Fibroblast of lung (primary cell): ENCODE measurements at places on chromosomes 2 and 18.
A peak's percentile ranks its signal among the peaks of the same experiment; 100 is the strongest.

GRCh38 chr2:139201516-139201915, 421.3 kb upstream of the NXPH2 start:
- DNase-seq = no peak

GRCh38 chr2:118062669-118063068, 25.6 kb upstream of the INSIG2 start:
- DNase-seq = no peak

- DNase-seq = no peak
These were observed 67.3 kb downstream of the MYO5B start for GRCh38 chr18:50127516-50128210.

GRCh38 chr2:206260188-206261012, 14.1 kb upstream of the ZDBF2 start:
- peak; percentile 17 for DNase-seq

DNA sequence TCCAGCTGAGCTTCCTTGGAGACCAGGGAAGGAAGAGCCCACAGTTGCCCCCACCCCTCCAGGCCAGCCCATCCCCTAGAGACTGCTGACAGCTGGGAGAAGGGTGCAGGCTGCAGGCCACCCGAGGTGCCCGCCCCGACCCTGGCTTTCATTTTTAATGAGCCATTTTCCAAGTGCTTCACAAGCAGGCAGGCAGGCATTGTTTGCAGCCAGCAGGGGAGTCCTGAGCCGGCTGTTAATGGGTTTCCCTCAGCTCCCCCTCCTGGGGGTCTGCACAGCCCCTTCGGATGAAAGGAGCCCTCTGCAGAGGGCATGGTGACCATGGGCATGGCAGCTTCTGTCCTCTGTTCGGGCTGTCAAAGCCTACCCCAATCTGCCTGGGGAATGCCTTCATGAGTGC, 94.5 kb downstream of the ZBTB7C start:
- no peak for DNase-seq

GRCh38 chr2:71796174-71796593, 342.8 kb downstream of the DYSF start:
- peak; percentile 67 for DNase-seq

DNA sequence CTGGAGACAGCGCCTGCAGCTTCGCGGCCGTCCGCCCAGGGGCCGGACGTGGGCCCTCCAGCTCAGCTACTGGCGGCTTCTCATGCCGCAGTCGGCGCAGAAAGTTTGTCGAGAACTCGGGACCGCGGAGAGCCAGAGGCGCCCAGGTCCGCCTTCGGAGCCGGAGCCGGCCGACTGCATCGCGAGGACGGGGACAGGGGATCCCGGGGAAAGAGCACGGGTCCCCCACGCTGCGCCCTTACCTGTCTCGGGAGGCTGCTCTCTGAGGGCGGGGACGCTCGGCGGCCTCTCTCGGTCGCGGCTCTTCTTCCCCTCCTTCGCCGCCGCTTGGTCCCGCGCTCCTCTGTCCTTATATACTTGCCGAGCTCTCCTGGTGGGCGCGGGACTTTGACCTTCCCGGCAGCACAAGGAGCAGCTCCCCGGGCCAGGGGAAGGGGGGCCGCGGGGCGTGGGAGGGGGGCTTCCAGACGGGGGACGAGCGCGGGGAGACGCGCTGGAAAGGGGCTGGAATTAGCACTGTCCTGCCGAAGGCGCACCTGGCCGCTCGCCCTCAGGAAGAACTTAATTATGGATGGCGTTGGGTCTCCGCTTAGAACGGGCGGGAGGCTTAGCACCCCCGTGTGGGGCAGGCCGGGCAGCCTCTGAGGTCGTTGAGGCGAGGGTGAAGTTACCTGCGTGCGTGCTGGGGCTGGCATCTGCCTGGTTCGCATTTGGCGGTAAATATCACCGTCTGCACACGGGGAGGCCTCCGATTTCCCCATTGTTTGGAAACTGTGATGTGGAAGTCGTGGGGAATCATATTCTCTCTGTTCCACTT, at the start of gene POMC:
TSS of gene POMC (minus strand) at position 325 of the 817 bp plus-strand sequence. CDS start 3,808 bp downstream, outside the sequence.
- DNase-seq = peak; percentile 57

- DNase-seq = peak; percentile 33
These were observed 945.0 kb upstream of the CRIM1 start for GRCh38 chr2:35410431-35411061.

DNA sequence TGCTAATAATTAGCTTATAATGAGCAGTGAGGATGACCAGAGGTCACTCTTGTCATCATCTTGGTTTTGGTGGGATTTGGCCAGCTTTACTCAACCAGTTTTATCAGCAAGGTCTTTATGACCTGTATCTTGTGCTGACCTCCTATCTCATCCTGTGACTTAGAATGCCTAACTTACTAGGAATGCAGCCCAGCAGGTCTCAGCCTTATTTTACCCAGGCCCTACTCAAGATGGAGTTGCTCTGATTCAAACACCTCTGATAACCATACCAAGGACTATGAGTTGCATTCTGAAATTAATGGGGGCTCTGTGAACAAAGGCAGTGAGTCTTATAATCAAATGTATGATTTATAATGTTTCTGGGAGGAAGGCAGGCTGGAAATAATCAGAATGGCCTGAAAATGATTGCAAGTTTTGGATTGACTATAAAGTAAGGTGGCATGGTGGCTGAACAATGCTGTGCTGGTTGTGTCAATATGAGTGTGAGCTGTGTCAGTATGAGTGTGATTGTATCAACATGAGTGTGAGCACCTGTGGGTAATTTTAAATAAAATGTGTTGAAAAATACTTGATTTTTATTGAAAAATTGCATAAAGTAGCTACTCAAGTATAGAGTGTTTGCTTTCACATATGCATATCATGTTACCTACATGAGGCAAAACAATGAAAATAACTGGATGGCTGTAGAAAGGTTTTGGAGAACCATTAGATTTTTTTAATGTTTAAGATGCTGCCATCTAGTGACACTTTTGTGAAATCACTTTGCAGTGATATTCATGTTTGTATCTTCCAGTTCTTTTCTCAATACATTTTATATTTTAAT, 103.0 kb downstream of the KYNU start:
- DNase-seq = peak; percentile 17

- no peak for DNase-seq
These were observed 130.1 kb upstream of the KCNJ3 start for GRCh38 chr2:154568413-154568812.

GRCh38 chr2:1638281-1638860, 105.9 kb downstream of the PXDN start:
- DNase-seq = no peak

- DNase-seq = no peak
These were observed 233.1 kb downstream of the SEPTIN10 start for GRCh38 chr2:109380502-109381326.

- no peak for DNase-seq
These were observed 1540.2 kb upstream of the SLC39A10 start for GRCh38 chr2:194116861-194117260.

GRCh38 chr18:76491473-76491775, 3.6 kb downstream of the ZNF516 start:
- peak; percentile 70 for DNase-seq

DNA sequence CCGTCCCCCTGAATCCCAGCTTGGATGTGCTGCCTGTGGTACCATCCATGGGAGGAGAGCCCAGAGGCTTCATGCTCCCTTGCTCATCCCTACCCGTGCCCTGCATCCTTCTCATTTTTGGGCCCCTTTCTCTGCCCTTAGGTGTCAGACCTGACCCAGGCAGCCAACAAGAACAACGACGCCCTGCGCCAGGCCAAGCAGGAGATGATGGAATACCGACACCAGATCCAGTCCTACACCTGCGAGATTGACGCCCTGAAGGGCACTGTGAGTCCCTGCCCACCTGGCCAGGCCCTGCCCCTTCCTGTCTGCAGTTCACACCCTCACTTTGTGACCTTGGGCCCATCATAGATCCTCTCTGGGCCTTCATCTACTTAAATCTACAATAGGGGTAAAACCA, 2.5 kb downstream of the DES start:
- DNase-seq = no peak

GRCh38 chr2:220043990-220044335, 416.5 kb downstream of the SLC4A3 start:
- DNase-seq = no peak

DNA sequence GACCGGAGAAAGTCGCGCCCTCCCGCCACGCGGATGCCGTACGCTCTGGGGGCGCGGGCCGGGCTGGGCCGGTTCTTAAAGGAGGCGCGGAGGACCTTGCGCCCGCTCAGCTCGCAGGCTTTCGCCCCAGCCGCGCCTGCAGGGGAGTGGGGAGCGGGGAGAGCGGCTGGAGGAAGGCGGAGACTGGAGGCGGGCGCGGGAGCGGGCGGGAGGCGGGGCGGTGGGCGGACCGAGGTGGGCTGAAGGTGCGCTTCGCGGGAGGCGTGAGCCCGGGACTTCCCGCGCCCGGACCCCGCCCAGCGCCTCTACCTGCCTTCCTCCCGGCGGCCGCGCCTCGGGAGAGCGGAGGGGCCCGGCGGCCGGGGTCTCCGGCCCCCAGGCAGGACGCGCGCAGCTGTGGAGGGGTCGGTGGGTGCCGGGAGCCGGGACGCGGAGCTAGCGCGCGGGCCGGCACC, at the start of gene ADRA2B:
TSS of gene ADRA2B (minus strand) at position 148 of the 455 bp plus-strand sequence. CDS start 422 bp downstream, outside the sequence.
- DNase-seq = no peak

DNA sequence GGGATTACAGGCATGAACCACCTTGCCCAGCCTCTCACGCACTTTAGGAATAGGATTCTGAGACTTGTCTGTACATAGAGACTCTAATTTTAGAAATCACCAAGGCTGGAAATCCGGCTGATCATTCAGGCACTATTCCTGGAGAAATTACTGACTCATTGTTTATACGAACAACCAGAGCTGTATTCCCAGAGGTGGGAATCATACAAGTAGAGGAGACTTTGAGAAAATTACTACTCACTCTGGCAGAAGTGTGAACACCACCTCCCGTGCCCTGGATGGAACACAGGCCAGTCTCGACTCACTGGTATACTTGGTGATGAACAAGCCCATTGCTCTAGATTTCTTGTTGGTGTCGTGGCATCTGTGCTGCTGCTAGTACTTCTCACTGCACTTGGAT, 5.8 kb upstream of the ADNP2 start:
- DNase-seq = peak; percentile 34

- no peak for DNase-seq
These were observed 6.2 kb downstream of the PELI1 start for GRCh38 chr2:64137996-64138395.

DNA sequence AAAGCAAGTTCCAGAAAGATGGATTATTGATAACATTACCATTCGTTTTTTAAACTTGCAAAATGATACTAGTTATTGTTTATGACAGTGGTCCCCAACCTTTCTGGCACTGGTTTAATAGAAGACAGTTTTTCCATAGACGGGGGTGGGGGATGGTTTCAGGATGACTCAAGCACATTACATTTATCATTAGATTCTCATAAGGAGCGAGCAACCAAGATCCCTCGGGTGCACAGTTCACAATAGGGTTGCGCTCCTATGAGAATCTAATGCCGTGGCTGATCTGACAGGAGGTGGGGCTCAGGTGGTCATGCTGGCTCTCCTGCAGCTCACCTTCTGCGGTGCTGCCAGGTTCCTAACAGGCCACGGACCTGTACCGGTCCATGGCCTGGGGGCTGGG, 86.2 kb downstream of the BCL2 start:
- no peak for DNase-seq

- peak; percentile 11 for DNase-seq
These were observed 362.5 kb upstream of the ACVR2A start for GRCh38 chr2:147482111-147482895.

DNA sequence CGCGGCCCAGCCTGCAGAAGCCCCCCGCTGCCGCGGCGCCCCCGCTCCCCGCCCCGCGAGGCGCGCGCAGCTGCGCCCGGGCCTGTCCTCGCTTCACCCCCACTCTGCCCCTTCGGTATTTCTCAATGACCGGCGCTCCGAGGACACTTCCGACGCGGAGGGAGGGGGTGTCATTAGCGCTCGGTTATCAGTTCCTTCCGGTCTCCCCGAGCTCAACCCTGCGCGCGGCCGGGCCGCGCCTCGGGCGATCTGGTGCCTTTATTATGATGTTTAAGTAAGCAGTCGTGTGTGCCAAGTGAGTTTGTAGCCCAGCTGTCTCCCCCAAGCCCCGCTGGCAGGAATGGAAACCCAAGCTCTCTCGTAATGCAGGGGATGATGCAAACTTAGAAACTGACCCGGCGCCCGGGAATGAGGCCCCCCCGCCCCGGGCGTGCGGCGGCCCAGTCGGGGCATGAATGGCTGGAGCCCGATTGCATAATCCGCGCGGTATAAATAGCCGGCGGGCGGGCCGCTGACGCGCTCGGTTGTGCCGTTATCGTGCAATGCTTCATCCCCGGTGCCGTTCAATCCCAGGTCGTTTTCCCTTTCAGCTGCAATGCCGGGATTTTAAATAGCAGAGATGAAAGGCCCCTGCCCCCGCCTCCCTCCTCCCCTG, 3.9 kb upstream of the SPRED2 start:
- DNase-seq = peak; percentile 92

- no peak for DNase-seq
These were observed 66.2 kb upstream of the LCLAT1 start for GRCh38 chr2:30380824-30381223.

DNA sequence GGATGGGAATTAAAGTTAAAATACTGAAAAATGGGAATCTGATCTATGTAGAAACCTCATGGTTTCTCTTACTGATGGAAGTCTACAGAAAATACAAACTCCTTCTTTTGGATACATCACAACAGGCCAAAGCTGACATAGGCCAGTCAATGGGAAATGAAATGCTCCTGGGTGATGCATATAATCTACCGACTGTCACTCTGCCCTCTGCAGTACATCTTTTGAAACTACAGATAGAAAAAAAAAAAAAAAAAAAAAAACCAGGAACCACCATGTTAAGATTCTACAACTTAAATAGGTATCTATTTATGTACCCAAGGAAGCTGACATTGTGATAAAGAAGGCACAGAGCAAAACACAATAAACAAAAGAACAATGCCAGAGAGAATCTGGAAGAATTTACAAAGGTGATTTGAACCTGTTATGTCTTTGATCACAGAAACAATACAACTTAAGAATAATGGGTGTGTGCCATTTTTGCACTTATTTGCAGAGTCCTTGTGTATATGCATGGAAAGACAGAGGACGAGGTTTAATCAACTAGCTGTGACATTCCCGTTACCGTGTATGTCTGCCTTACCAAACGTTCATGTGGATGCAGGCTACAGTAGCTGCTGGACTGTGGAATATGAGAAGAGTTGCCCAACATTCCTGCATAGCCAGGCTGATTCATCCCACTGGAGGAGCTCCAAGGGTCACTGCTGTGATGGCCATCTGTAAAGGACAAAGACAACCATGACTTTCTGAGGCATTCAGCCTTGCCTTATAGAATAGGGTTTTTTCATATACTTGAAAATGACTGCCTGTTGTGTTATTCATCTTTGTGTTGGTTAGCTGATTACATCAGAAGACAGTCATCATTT, 312.7 kb downstream of the TCF4 start:
- DNase-seq = peak; percentile 89

GRCh38 chr18:76709659-76710645, 112.4 kb upstream of the ZNF236 start:
- peak; percentile 78 for DNase-seq

GRCh38 chr2:190881598-190882410, 1.2 kb downstream of the GLS start:
- DNase-seq = peak; percentile 81

- DNase-seq = no peak
These were observed 64.0 kb upstream of the STK39 start for GRCh38 chr2:168311261-168311910.

GRCh38 chr2:63591566-63592175, 2.9 kb downstream of the MDH1 start:
- no peak for DNase-seq
